ENCODE measurements at places on chromosomes 16 and 17.

- no peak for DNase-seq
Measured at GRCh38 chr17:14732211-14732610, 431.3 kb downstream of the HS3ST3B1 start.

DNA sequence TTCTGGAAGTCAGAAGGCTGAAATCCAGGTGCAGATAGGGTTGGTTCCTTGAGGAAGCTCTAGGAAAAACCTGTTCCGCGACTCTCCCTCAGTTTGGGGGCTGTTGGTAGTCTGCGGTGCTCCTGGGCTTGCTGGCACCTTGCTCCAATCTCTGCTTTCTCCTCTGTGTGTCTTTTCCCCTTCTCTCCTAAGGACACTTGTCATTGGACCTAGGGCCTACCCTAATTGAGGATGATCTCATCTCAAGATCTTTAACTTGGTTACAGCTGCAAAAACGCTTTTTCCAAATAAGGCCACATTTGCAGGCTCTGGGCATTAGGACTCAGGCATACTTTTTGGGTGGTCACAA, 12.9 kb upstream of the CACNG4 start:
- no peak for DNase-seq

GRCh38 chr16:4936991-4937781, at the start of gene PPL:
PPL (minus strand) TSS chr16:4937148; CDS start chr16:4937045, 103 bp downstream.
- peak; percentile 97 for DNase-seq

DNA sequence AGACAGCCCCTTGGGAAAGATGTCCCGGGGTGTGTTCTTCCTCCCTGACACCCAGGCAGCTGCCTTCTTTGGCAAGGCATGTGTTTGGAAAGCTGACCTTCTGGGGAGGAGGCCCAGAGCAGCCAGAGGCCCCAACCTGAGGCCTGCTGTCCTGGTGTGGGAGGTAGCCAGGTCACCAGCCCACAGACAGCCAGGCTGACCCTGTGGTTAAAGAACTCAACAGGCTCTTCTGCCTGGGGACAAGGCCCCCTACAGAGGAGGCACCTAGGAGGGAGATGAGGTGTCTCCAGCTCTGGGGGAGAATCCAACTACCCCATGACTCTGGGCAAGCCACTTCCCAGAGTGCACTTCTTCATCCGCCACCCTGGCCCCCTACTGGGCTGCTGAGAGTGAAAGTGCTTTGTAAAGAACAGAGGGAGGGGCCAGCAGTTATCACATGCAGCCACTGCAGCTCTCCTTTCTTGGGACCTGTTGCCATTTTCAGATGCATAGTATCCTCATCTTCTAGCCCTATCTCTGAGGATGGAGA, 13.1 kb upstream of the SREBF1 start:
- DNase-seq, result no peak

DNA sequence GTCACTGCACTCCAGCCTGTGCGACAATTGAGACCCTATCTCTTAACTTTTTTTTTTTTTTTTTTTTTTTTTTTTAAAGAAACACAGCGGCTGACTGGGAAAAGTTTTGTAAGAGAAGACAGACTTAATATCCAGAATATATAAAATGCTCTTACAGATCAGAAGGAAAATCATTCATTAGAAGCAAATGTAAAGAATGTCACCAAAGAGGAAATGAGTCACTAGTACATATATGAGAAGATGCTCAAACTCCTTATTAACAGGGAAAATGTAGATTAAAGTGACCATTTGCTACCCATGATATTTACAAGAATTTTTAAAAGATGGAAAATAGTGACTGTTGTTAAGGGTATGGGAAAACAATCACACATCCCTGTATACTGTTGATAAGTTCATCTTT, 48.9 kb downstream of the RABEP1 start:
- DNase-seq, result no peak

GRCh38 chr16:16063683-16064082, 114.3 kb downstream of the ABCC1 start:
- DNase-seq, result no peak

DNA sequence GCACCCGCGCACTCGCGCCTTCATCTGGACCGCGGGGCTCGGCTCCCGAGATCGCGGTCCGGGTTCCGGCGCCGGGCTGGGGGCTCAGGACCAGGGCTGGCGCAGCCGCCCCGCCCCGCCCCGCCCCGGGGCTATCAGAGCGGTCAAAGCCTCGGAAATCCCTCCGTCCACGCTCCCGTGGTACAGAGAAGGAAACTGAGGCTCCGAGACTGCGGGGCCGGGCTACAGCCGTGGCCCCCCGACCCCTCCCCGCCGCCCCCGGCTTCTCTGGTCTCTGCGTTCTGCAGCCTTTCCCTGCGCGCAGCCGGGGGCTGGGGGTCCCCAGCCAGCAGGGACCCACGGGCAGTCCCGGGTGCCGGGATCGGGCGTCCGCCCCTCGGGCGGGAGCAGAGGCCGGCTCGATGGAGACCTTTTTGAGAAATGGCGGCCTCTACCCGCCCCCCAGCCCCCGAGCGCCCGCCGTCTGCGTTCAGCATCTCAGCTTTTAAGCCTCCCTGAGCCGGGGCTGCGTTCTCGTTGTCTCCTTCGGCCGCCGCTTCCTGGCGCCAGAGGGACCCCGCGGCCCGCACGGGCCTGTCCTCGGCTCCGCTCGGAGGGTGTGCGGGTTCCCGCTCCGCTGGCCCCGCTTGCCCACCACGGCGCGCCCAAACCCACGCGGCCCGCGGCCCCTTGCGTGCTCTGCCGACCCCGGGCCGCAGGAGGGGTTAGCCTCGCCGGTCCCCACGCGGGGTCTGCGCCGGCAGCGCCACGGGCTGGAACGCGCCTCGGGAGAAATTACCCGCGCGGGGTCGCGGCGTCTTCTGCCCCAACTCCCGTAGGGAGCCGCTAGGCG, 1.5 kb upstream of the NPTX1 start:
- DNase-seq, result peak; percentile 42

- DNase-seq, result no peak
Measured at GRCh38 chr17:74699236-74699635, 13.5 kb downstream of the CD300LF start.

GRCh38 chr16:79409978-79410377, 190.6 kb downstream of the MAF start:
- no peak for DNase-seq

- no peak for DNase-seq
Measured at GRCh38 chr17:73625991-73626673, 18.1 kb downstream of the SDK2 start.

DNA sequence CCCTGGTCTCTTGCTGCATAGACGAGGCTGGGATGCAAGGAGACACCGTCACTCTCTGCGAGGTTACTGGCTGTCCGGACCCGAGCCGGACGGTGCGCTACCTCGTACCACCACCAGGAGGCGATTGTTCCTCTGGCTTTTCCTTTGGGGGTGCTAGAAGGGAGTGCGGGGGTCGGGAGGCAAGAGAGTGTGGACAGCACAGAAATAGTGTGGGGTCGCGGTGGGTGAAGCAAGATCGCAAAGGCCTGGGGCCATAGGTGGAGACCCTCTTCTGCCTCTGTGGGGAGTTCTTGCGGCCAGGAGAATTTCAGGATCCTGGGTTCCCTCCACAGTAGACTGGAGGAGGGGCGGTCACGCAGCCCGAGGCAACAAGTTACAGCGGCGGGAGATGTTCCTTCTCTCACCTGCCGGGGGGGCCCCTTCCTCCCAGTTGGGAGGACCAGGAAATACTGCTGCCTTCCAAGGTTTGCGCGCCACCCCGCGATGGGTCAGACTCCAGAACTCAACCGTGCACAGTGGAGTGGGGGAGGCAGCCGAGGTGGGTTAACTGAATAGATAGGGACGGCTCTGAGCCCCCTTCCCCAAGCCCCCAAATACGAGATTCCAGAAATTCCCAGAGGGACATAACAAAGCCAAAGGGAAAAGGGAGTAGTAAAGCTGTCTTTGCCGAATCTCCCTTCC, 6.9 kb downstream of the PHOSPHO1 start:
- peak; percentile 69 for DNase-seq

- peak; percentile 64 for DNase-seq
Measured at GRCh38 chr17:81291662-81292061, 3.4 kb downstream of the SLC38A10 start.

GRCh38 chr16:86073103-86073625, 174.2 kb downstream of the IRF8 start:
- DNase-seq, result no peak

DNA sequence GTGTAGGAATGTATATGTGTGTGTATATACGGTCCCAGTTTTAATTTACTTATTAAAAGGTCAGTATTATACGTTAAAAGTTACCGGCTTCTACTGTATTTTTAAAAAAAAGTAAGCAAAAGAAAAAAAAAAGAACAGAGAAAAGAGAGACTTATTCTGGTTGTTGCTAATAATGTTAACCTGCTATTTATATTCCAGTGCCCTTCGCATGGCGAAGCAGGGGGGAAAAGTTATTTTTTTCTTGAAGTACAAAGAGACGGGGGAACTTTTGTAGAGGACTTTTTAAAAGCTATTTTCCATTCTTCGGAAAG, 1.6 kb downstream of the NOG start:
- no peak for DNase-seq
